Putamen (tissue), 1 donor: ENCODE measurements at places on chromosomes 16 and 17.

- DNase-seq, result no peak
Measured at GRCh38 chr17:71987634-71988033, 133.2 kb upstream of the SOX9 start.

GRCh38 chr17:79020631-79021301, 3.2 kb upstream of the C1QTNF1 start:
- DNase-seq, result no peak

GRCh38 chr17:80137131-80137530, 9.8 kb downstream of the EIF4A3 start:
- DNase-seq, result no peak

- DNase-seq, result no peak
Measured at GRCh38 chr16:31273676-31274075, 13.9 kb downstream of the ITGAM start.

- peak; percentile 17 for DNase-seq
Measured at GRCh38 chr17:36089888-36090836, at the start of gene CCL3. Gene CCL3 (minus strand): TSS chr17:36090143. CDS start chr17:36090058, 85 bp downstream.

- no peak for DNase-seq
Measured at GRCh38 chr17:75645501-75645888, 12.3 kb downstream of the SMIM5 start.

- no peak for DNase-seq
Measured at GRCh38 chr16:53891409-53892139, 187.6 kb downstream of the FTO start.

- DNase-seq, result peak; percentile 39
Measured at GRCh38 chr17:47323382-47324223, at the start of gene EFCAB13. Gene EFCAB13 (plus strand): TSS chr17:47323955. CDS start chr17:47328354, 4,399 bp downstream.

DNA sequence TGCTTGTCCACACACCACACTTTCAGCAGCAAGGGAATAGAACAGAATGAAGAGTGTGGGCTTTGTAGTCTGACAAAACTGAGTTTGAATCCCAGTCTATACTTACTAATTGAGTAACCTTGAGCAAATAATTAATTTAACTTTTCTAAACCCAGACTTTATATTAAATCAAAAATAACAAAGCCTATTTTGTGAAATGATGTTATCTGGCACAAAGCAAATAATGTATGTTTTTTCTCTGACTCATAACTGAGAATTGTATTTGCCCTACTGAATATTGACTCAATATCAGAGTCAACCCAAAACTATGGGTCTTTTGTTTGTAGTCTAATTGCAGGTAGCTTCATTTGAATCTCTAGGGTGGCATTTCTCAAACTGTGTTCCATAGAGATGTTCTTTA, 77.9 kb upstream of the TANC2 start:
- no peak for DNase-seq

DNA sequence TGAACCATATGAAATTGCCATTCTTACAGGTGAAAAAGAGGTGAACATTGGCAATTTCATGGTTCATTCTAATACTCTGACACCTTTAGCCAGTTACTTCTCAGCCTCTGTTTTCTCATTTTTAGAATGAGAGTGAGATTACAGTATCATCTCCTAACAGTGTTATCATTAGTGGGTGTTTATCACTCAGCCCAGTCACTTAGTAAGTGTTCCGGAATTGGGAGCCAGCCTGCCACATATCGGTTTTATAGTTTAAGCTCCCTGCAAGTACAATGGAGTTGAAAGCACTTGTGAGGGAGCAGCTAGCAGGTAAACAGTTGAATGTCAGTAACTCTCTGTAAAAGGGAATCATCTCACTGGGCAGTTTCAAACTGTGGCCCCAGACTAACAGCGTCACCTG, 583.1 kb upstream of the HSBP1 start:
- no peak for DNase-seq

- no peak for DNase-seq
Measured at GRCh38 chr16:71479420-71479819, 9.7 kb downstream of the ZNF19 start.

- no peak for DNase-seq
Measured at GRCh38 chr16:71867939-71868338, 16.0 kb downstream of the ZNF821 start.

DNA sequence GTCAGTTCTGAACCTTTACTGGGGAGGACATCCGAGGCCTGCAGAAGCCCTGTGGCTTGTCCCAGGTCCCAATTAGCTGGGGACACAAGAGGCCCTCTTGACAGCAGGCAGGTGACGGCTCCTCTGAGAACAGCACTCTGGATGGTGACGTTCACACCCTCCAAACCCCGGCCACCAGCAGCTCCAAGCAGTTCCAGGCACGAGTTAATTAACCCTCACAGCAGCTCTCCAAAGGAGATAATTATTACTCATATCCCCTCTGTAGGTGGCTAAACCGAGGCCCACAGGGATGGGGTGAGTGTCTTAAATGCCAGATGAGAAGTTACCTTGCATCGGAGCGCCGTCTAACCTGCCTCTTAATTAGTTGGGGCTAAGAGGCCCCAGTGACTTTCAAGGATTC, 168.9 kb upstream of the CIBAR2 start:
- DNase-seq, result no peak

DNA sequence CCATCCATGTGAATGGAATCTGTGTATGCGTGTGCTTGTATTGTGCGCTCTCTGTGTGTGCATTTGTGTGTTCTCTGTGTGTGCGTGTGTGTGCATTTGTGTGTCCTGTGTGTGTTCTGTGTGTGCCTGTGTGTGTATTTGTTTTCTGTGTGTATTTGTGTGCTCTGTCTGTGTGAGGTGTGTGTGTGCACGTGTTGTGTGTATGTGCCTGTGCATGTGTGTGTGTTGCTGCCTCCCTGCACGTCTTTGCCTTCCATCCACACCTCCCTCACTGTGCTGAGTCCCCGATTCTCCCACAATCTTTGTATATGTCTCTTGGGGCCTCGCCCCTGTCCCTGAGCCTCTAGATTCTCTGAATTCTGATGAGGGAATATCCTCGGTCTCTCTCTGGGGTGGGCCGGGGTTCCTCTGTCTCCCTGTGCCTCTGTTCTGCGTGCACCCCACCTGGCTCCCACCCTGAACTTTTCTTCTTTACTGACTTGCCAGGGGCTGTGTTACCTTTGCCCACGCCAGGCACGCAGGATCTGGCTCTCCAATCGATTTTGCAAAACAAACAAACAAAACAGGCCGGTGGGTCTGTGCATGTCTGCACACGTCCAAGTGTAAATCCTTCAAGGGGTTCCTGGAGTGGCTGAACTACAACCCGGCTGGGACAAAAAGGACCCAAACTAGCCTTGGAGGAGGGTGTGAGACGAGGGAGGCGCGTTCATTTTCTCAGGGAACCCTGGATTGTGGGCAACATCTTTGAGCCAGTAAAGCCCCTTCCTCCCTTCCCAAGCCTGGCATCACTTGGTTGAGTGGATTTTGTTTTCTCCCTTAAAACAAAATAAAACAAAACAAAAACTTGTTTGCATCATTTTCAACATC, 8.1 kb upstream of the FOXF1 start:
- no peak for DNase-seq

DNA sequence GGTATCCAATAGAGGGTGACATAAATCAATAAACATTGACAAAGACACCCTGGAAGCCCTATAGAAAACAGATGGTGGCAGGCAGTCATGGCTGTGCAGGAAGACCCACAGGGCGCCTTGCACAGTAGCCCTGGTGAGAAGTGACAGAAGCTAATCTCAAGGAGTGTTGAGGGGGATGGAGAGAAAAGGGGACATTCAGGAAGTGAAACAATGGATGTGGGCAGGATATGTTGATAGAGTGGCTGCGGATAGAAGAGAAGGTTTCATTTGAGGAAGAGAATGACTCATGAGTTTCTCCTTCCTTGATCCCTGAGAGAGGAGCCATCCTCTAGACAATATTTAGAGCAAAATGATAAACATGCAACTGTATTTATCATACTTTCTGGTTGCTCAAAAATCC, 468.8 kb upstream of the HSBP1 start:
- no peak for DNase-seq
